ENCODE measurements at places on chromosomes 5 and 9.

GRCh38 chr5:66689522-66690220, 93.5 kb downstream of the MAST4 start:
- no peak for DNase-seq

DNA sequence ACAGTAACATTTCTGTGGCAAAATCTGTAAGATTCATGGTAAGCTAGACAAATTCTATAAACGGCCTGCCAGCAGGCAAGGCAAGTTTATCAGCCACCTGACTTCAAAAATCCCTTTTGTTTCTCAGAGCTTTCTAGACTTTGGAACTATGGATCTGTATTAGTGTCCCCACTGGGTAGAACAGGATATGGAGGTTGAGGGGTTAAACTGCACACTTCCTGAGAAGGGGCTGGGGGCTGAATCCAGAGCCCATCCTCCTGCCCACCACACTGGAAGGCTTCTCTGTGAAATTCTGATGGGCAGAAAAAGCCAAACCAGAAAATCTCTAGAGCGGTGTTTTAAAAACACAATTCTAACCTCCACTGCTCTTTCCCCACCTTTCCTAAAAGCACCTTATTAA, 128.7 kb downstream of the ENTREP1 start:
- DNase-seq: no peak

DNA sequence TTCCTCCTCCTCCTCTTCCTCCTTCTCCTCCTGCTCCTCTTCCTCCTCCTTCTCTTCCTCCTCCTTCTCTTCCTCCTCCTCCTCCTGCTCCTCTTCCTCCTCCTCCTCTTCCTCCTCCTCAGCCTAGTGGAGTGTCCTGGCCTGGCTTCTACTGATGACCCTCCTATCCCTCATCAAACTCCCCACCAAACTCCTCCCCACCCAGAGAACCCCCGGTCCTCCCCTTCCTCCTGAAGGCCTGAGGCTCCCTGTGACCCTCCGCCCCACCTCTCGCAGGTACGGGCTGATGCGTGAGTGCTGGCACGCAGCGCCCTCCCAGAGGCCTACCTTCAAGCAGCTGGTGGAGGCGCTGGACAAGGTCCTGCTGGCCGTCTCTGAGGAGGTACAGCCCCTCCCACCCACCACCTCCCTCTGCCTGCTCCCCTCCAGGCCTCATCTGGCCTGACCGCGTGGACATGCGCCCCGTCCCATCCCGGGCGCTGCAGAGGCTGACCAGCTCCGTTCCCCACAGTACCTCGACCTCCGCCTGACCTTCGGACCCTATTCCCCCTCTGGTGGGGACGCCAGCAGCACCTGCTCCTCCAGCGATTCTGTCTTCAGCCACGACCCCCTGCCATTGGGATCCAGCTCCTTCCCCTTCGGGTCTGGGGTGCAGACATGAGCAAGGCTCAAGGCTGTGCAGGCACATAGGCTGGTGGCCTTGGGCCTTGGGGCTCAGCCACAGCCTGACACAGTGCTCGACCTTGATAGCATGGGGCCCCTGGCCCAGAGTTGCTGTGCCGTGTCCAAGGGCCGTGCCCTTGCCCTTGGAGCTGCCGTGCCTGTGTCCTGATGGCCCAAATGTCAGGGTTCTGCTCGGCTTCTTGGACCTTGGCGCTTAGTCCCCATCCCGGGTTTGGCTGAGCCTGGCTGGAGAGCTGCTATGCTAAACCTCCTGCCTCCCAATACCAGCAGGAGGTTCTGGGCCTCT, 10.6 kb downstream of the FGFR4 start:
- no peak for DNase-seq

- no peak for DNase-seq
These were observed 305.1 kb downstream of the PSAT1 start for GRCh38 chr9:78601957-78602565.

DNA sequence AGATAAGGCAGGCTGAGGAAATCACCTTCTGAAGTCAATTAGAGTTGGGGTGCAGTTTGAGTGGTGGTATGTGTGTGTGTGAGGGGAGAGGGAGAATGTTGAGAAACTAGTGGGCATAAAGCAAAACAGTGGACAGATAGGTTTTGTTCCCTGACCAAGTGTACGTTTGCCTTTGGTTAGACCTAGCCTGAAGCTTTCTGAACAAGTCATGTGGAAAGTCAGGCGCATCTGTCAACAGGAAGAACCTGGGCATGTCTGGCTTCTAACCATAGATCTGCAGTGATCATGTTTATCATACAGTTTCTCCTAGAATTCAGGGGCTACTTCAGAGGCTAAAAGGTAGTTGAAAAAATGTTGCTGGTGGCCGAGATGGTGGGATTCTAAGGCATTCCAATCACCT, 143.2 kb upstream of the PCA3 start:
- no peak for DNase-seq

GRCh38 chr9:75866273-75866871, 24.1 kb upstream of the PCSK5 start:
- no peak for DNase-seq

DNA sequence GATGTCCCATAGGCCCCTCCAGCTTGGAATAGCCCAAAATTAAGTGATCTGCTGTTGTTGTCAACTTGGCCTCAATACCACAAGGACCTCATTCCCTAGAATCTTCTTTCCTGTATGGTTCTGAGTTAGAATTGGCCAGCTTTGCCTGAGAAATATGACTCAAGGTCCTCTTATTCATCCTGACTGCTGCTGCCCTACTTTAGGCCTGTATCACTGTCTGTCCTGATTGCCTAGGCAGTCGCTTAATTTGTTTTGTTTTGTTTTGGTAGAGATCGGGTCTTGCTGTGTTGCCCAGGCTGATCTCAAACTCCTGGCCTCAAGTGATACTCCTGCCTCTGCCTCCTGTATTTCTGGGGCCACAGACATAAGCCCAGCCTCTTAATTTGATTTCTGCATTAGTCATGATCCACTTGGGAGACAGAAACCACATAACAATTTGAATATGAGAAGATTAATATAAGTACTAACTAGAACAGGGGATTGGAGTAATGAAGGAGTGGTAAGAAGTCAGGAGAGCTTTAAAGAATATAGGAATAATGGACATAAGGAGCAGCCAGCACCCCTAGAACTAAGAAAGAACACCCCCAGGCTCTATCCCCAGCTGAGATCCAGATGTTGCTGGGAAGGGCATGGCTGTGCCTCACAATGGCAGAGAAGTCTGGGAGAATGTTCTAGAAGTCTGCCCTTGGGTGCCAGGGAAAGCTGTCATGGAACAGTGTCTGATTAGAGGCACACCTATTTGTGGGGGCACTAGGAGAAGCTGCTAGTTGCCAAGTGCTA, 4.6 kb downstream of the TEX53 start:
- DNase-seq: no peak

GRCh38 chr9:25681266-25681665, 3.0 kb upstream of the TUSC1 start:
- DNase-seq: no peak

- no peak for DNase-seq
These were observed 109.3 kb downstream of the HSD17B3 start for GRCh38 chr9:96192710-96193109.

DNA sequence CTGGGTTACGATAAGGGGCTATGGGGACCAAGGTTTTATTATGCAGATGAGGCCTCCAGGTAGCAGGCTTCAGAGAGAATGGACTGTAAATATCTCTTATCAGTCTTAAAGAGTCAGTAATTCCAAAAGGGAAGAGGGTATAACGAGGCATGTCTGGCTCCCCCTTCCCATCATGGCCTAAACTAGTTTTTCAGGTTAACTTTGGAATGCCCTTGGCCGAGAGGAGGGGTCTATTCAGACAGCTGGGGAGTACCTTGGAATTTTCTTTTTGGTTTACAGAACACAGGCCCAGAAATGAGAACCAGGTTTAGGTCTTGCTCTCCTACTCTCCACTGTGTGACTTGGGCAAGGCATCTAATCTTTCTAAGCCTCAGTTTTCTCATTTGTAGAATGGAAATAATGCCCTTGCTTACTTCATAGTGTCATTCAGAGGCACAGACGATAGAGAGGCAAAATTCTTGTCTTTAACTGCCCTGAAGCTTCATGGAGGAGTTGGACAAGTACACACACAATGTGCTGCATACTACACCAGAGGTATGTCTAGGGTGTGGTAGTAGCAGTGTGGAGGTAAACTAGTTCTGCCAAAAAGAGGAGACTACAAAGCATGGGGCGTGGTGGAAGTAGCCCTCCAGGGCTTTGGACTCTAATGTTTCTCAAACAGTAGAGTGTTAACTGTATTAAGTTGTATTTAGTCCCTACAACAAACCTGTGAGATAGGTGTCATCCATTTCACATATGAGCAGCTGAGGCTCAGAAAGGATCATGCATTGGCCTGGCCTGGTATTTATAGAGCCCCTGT, 45.5 kb downstream of the IRF1 start:
- no peak for DNase-seq

DNA sequence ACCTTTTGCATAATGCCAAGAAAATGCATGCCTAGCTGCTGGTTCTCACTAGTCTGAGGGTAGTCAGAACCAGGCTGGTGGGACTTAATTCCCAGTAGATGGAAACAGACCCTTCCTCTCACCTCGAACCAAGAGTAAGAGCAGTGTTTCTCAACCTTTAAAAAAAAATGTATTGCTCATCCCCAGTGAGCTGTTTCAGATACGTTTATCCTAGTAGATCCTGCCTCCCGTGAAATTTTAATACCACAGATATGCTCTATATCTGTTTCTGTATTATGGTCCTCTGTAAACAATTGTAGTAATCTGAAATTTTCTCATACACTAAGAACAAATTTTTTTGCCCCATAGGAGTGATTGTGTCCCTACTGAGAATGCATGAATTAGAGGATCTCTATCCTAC, 86.2 kb downstream of the TEK start:
- DNase-seq: no peak

DNA sequence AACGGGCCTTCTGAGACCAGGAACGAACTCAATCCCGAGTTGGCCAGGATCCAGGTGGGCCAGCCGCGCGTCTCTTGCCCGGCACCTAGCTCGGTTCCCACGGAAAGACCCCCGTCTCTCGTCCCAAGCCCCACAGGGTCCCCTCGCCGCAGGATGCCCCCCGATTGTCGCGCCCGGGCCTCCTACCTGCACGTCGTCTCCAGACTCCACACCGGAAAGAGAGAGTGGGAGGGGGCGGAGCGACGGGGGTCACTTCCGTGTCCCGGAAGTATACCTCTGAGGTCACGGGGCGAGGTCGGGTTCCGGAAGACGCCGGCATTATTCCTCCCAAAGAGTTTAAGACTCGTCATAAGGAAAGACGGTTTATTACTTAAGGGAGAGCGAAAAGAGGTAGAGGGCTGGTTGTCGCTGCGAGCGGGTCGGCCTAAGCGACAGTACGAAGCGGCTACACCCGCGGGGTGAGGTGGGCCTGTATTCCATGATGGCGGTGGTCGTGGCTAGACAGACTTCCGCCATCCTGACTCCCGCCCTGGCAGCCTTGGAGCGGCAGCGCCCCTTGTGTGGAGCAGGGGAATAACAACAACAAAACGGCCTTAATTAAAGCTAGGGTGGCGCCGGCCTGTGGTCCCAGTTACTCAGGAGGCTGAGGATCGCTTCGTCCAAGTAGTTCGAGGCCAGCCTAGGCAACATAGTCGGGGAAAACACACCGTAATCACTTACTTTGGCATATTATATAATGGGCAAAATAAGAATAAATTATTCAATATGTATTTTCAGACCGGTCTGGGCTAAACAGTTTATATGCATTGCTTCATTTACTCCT, at the start of gene RPS14:
Gene RPS14 (minus strand): TSS at position 223 of the 823 bp plus-strand sequence. CDS start 2,006 bp downstream, outside the sequence.
- peak; percentile 92 for DNase-seq

- no peak for DNase-seq
These were observed 26.2 kb upstream of the SNX18 start for GRCh38 chr5:54491326-54491725.

- DNase-seq: no peak
These were observed 53.4 kb downstream of the PLPP1 start for GRCh38 chr5:55481293-55481855.

GRCh38 chr5:58122848-58123392, 337.0 kb downstream of the PLK2 start:
- DNase-seq: no peak

DNA sequence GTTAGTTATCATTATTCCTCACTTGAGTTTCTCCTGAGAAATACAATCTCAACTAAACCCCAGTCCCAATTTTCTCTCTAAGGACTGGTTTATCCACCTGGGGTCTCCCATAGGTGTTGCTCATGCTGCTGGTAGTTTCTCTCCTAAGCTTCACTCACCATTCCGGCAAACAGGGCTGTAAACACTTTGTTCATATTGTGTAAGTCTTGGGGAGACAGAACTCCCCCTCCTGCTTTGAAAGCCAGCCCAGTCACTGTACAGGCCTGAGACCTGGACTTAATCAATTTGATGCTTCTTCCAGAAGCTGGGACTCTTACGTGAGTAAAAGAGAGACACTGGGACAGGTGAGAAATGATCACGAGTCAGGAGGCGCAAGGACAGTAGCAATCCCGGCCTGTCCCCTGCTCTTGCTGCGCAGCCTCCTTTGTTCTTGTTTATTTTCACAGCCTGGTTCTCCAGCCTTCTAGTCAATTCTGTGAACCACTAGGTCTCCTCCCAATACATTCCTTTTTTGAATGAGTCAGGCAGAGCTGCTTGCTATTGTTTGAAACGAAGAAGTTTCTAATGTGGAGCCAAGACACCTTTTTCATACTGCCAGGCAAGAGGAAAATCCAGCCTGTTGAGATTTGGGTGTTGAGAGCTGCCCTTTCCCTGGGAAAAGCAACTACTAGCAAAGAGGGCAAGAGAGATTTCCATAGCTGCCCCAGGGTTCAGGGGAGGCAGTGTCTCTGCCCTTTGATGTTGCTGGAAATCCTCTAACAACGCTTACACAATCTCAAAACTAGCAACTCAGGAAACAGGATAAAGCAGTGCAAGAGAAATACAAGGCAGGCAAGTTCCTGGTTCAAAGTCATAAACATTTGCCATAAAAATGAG, 9.2 kb upstream of the SHROOM1 start:
- no peak for DNase-seq

- DNase-seq: no peak
These were observed 28.1 kb downstream of the SMARCA2 start for GRCh38 chr9:2043243-2043642.

GRCh38 chr5:15948190-15948589, 231.4 kb downstream of the MARCHF11 start:
- DNase-seq: no peak

DNA sequence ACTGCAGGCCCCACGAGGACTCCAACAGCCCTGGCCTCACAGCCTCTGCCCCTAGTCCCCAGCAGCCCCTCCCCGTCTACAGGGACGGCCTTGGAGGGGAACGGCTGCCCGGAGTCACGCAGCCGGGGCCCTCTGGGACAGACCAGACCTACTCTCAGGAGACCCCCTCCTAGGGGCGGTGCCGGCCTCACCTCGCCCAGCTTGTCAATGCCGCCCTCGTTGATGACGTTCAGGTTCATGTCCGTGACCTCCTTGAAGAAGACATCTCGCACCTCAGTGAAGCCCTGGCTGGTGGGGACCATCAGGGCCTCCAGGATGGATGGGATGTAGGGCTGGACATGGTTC, 58.6 kb downstream of the LRSAM1 start:
- no peak for DNase-seq

- DNase-seq: no peak
These were observed 13.7 kb downstream of the IER5L start for GRCh38 chr9:129164246-129164930.

- DNase-seq: no peak
These were observed 17.1 kb upstream of the IL6ST start for GRCh38 chr5:56011835-56012234.

GRCh38 chr5:139105621-139106071, 92.5 kb downstream of the SIL1 start:
- no peak for DNase-seq

GRCh38 chr5:88879724-88880123, 3.3 kb downstream of the MEF2C start:
- no peak for DNase-seq

All from stimulated activated CD8-positive, alpha-beta memory T cell treated with anti-CD3 and anti-CD28 coated beads, Interleukin-2, amount 100 ng/mL, for 1 hour (primary cell).